Stimulated activated CD4-positive, alpha-beta T cell treated with anti-CD3 and anti-CD28 coated beads, Interleukin-2, amount 100 ng/mL, for 48 hours (primary cell): ENCODE measurements at places on chromosomes 16 and 17.
A peak's percentile ranks its signal among the peaks of the same experiment; 100 is the strongest.

DNA sequence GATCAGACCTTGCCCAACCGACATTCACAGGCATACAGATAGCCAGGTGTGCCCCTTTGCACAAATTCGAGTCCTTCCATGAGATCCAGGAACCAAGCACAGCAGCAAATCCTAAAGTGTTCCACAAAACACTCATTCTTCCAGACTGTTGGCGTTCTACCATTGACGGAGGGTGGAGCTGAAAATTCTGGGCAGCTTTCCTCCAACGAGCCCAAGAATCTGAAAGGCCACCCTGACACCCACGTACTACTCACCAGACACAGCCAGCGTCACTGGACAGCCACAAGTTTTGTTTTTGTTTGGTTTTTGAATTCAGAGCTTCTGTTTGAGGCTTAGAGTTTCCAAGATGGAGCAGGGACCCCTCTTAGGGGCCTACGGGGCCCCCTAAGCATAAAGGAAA lies 83.8 kb downstream of the PMP22 start:
- no peak for DNase-seq

GRCh38 chr17:45091778-45092425 lies 30.8 kb downstream of the NMT1 start:
- no peak for DNase-seq

GRCh38 chr16:27427538-27427937 lies 25.6 kb downstream of the IL21R start:
- no peak for DNase-seq

GRCh38 chr16:86492267-86492960 lies 17.9 kb upstream of the FOXF1 start:
- no peak for DNase-seq

GRCh38 chr17:40151414-40151963 lies 11.2 kb downstream of the CASC3 start:
- no peak for DNase-seq

DNA sequence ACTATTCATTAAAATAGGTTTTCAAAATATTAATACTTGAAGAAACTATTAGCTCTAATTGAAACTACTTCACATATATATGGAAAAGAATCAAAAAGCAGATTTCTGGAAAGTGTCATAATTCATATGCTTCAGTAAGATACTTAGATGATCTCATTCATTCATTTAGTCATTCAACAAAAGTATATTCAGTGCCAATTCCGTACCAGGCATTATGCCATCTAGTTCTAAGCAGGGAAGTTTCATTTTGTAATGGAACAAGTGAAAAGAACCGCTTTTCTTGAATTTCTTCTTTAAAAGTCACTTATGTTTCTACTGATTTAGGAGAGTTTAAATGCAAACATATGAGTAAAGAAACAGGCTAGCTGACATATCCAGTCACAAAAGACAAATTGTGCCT lies 118.3 kb upstream of the FAM20A start:
- no peak for DNase-seq

GRCh38 chr17:34763728-34764665 lies 184.6 kb downstream of the TMEM132E start:
- no peak for DNase-seq

DNA sequence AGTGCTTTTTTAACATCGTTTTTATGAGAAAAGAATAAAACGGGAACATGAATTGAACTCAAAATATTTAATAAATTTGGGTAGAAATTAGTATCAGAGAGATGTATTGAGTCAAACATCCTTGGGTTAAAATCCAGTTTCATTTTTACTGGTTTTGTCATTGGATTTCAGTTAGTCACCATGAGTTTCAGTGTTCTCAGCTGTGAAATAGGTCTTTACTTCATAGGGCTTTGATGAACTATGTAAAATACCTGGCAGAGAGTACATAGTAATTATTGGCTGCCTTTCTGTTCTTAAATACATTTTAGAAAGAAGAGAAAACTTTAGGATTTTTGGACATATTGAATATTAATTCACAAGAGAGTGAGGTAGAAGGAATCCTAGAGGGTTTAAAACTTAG lies 105.8 kb downstream of the TANC2 start:
- no peak for DNase-seq

GRCh38 chr17:64736804-64737492 lies 74.8 kb upstream of the SMURF2 start:
- DNase-seq = no peak

DNA sequence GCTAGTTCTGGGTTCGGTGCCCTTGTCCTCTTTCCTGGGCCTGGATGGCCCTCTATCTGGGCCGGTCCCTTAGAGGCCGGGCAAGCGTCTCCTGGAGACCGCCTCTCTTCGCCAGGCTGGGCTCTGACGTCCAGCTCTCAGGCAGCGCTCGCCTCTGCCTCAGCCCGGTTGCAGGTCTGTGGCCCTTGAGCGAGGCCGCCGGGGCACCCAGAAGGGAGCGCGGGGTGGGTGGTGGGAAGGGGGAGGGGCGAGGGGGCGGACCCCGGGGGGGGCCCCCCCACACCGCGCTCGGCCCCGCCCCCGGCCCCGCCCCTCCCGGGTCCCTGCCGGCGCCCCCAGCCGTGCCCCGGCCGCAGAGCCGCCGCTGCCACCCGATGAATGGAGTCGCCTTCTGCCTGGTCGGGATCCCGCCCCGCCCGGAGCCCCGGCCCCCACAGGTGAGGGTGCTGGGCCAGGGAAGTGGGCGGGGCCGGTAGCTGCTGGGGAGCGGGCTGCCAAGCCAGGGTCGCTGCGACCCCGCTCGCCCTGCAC lies at the start of gene ARHGAP23:
ARHGAP23 (plus strand) TSS at position 353 of the 531 bp plus-strand sequence; CDS start at position 375, 22 bp downstream.
- no peak for DNase-seq

- no peak for DNase-seq
Measured at GRCh38 chr16:13335879-13336278, 434.5 kb downstream of the SHISA9 start.

DNA sequence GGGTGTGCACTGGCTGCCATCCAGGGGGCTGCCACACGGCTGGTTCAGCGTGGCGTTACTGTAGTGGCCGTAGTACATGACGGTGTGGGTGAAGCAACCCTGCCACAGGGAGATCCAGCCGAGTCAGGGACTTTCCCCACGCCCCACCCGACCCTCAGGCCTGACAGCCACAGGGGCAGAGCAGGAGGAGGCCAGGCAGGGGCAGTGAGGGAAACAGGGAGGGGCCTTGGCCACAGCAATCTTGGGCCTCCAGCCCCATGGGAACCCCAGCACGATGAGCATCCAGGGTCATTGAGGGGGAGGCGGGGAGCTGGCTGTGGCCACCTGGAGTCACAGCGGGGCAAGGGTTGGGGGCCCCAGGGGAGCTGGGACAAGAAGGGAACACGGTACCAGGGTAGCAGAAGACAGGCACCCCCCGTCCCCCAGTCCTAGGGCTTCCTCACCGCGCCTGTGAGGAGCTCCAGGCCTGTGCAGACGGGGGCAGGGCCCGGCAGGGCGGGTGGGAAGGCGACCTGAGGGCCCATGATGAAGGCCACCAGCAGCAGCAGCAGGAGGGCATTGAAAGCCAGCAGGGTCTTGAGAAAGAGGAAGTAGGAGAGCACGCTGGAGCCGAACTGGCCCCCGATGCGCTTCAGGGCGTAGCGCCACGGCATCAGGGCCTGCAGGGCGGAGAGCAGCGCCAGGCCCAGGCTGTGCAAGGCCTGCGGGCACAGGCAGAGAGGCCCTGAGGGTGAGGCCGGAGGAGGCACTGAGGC lies 4.3 kb downstream of the TMC6 start:
- DNase-seq = no peak

- DNase-seq = no peak
Measured at GRCh38 chr16:75251280-75252048, at the start of gene BCAR1. TSS of gene BCAR1 (minus strand) at chr16:75251624. CDS start at chr16:75251482, 142 bp downstream.

DNA sequence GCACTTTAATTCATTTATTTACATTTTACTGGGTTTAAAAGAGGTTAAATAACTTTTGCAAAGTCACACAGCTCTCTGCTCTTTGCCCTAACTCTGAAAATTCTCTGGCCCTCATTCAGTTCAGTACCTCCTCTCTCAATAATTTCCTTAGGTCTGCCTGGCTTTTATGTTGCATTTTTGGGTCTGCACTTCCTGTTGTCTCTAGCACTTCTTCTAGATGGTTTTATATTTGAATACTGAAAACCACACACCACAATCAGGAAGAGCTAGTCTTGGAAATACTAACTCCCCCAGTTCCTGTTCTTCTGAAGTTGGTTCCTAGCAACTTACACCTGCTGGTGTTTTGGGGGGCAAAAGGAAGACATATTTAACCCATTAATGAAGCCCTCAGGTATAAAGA lies 577.9 kb downstream of the HS3ST4 start:
- no peak for DNase-seq

DNA sequence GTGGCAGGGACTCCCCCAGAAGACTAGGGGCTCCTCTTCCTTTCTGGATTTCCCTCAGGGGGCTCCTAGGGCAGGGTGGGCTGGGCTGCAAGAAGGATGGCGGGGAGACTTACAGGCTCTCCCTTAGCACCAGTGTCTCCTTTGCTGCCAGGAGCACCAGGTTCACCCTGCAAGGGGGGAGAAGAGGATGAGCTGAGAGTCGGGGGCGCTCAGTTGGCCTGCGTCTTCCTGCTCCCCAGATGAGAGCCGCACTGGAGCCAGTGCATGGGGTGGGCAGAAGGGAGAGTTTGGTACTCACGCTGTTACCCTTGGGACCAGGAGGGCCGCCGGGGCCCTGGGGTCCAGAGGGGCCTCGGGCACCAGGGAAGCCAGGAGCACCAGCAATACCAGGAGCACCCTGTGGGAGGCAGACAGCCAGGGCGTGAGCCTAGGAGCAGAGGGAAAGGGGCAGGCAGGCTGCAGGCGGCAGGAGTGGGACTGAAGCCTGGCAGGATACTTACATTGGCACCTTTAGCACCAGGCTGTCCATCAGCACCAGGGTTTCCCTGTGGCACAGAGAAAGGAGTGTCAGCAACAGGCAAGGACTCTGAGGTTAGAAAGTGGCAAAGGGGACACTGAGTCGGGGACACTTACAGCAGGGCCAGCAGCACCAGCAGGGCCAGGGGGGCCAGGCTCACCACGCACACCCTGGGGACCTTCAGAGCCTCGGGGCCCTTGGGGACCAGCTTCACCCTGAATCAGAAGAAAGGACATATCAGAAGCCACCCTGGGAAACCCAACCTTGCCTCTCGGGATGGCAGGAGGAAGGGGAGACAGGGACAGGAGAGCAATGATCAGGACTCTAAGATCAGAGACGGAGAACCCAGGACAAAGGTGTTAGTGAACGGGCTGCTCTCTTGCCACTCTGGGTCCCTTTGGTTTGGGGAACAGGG lies 6.2 kb downstream of the COL1A1 start:
- no peak for DNase-seq

- no peak for DNase-seq
Measured at GRCh38 chr16:50338371-50339231, 30.2 kb downstream of the BRD7 start.

DNA sequence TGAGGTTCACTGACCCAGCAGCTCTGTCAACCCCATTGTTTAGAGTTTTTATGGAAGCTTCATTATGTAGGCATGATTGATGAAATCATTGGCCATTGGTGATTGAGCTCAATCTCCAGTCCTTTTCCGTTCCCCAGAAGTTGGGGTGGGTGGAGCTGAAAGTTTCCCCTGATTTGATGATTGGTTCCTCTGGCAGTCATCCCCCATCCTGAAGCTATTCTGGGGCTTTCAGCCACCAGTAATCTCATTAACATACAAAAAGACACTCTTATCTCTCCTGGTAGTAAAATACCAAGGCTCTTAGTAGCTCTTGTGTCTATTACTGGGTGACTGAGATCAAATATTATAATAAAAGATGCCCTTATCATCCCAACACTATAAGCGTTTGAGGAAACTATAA lies 67.1 kb downstream of the TANC2 start:
- no peak for DNase-seq

GRCh38 chr16:9124444-9124843 lies 33.0 kb downstream of the HAPSTR1 start:
- no peak for DNase-seq

DNA sequence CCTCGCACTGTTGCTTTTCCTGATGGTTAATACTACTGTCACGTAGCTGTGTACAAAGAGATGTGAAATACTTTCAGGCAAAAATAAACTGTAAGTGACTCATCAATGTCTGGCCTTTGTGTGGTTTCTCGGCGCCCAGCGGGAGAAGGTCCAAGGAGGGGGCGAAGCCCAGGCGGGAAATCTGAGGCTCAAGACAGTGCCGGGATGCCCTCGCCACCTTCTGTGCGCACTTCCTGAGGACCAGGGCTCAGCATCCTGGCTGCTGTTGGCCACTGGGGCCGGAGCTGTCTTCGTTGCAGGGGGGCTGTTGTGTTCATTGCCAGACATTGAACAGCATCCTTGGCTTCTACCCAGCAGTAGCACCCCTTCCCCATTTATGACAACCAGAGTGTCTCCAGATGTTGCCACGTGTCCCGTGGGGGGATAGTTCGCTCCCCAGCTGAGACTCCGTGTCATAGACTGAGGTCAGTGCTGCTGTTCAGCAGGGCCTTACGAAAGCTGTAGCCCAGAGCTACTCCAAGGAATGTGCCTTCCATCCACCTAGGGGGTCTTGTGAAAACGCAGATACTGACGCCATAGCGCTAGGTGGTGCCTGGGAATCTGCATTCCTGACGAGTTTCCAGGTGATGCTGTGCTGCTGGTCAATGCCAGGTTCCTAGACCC lies 67.3 kb upstream of the PLCG2 start:
- no peak for DNase-seq

DNA sequence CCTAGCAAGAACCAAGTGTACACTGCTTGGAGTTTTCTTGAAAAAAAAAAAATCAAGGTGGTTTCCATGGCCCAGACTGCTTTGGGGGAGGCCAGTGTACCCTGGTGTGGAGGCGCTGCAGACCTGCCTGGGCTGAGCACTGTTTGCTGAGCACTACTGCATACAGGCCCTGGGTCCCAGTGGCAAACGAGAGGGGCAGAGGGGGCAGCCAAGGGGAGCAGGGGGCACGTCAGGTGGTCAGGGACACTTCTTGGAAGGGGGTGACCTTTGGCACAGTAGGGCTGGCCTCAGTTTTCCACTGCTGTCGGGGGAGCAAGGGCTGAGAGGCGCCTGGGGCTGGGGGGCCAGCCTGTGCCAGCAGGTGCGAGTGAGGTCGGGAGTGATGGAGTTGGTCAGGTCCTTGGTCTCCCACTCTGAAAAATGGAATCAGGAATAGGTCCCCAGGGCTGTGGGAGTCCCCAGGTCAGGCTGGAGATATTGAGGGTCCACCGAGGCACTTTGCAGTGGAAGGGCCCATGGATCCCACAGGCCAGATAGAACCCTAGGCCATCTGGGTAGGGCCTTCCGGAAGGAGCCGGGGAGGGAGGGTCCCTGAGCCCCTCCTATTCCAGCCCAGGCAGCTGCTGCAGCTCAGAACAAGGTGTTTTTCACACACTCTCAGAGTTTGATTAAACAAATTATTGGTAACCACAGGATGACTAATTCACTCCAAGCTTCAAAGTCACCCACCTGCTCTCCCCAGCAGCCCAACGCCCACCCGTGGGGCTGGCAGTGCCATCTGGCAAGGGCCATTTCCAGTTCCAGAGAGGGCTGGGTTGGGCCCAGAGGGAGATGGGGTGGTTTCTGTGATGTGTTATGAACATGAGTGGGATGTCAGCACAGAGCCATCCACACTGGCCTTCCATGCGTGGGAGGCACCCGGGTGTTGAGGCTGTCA lies 3.5 kb downstream of the ZFPM1 start:
- peak; percentile 53 for DNase-seq
